ENCODE measurements at places on chromosomes 3 and 15.

GRCh38 chr15:79166311-79166955 lies 75.9 kb upstream of the RASGRF1 start:
- DNase-seq = no peak

GRCh38 chr15:48325400-48325799 lies 5.8 kb upstream of the DUT start:
- no peak for DNase-seq

DNA sequence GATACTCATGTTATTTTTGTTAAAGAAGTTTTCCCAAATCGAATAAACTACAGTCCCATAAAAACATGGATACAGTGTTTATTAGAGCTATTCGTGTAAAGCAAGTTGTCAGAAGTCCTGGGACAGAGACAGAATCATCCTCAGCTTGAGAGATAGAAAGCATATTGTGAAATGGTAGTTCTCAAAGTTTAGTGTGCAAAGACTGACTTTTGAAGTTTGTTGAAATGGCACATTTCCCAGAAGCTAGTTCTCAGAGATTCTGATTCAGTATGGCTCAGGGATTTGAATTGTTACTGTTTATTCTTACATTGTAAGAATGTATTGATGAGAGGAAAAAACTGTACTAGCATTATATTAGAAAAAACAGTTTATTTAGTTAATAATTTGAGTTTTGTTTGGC lies 22.1 kb downstream of the GABRR3 start:
- DNase-seq = no peak

DNA sequence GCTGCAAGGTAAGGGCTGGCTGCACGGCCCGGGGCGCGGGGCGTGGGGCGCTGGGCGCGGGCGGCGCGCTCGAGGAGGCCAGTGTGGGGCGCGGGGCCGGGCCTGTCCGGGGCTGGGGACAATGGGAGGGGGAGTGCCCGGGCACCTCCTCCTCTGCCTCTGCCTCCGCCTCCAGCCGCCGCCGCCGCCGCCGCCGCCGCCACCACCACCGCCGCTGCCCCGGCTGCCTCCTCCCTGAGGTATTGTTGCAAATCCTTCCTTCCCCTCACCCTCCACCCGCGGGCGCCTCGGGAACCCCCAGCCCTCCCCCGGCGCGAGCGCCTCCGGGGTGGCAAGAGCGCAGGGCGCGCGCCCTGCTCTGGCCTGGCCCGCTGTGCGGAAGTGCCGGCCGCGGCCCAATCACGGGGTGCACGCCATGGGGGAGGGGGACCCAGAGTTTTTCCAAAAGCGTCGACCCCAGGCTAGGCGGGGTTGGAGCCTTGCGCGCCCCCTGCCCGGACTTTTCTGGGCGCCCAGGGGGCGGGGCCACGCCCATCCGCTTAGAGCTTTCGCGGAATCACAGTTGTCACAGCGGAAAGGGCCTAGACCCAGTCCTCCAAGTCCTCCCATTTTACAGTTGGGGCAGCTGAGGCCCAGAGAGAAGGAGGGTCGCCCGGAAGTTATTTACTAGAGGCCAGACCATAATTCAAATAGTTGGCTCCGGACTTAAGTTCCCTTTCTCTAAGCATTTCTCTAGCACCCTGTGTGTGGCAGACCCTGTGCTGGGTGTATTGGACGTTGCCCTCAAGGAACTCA lies at the start of gene LPP:
Gene LPP (plus strand): TSS at position 144 of the 795 bp plus-strand sequence. CDS start 251,964 bp downstream, outside the sequence.
- peak; percentile 90 for DNase-seq

DNA sequence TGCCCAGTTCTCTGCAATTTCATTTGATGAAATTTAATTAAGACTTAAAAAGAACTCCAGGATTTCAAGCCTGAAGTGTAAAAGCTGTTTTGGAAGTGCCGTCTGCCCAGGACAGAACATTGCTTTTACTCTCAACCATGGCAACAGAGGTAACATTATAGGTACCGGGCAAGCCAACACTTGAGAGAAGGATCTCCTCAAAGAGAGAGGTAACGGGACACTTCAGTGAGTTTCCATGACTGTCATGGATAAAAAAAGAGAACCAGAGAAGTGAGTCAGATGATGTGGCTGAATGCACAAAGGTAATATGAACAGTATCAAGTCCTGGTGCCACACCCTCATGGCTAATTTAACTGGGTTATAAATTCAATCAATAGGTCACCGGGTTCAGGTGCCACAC lies 130.2 kb upstream of the LMOD3 start:
- no peak for DNase-seq

DNA sequence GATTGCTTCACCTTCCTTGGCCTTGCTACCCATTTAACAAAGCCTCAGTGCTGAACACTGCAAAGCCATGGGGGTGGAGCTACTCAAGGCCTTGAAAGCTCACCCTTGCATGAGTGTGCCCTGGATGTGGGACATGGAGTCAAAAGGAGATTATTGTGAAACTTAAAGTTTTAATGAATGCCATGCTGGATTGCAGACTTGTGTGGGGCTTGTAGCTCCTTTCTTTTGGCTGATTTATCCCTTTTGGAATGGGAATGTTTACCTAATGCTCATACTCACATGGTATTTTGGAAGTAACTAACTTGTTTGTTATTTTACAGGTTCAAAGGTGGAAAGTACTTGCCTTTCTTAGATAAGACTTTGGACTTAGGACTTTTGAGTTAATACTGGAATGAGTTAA lies 538.5 kb upstream of the NECTIN3 start:
- no peak for DNase-seq

GRCh38 chr3:54713455-54713854 lies 214.4 kb downstream of the LRTM1 start:
- DNase-seq = no peak

- no peak for DNase-seq
Measured at GRCh38 chr15:66722757-66723540, 20.9 kb downstream of the SMAD6 start.

DNA sequence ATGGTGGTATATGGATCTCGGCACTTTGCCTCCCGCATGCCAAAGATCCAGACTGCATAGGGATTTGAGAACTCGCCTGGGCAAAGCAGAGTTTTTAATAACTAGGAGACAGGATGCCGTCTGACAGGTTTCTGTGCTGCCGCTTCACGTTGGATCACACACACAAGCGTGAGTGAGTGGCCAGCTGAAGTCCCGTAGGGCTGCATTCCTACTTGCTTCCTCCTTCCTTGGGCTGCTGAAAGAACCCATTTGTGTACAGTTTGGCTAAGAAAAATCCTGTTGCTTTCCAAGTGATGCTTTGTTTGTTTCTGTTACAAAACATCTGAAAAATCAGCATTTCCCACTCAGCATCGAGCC lies 604.3 kb upstream of the CFAP20DC start:
- peak; percentile 78 for DNase-seq

- no peak for DNase-seq
Measured at GRCh38 chr3:149221783-149222517, at the start of gene CP. Gene CP, minus strand, starts transcription at chr3:149221829. Its CDS starts 37 bp downstream, at chr3:149221792.

DNA sequence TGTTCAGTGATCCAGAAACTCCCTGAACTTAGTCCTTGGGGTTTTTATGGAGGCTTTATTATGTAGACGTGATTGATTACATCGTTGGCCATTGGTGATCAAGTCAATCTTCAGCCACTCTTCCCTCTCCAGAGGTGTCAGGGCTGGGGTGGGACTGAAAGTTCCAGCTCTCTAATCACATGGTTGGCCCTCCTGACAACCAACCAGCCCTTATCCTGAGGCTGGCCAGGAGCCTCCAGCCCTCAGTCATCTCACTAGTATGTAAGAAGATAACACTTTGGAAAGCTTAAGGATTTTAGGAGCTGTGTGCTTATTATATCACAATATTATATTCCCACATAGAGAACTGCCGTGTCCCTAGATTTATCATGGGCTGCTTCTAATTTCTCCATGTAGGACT lies 142.3 kb downstream of the VPS8 start:
- DNase-seq = no peak

DNA sequence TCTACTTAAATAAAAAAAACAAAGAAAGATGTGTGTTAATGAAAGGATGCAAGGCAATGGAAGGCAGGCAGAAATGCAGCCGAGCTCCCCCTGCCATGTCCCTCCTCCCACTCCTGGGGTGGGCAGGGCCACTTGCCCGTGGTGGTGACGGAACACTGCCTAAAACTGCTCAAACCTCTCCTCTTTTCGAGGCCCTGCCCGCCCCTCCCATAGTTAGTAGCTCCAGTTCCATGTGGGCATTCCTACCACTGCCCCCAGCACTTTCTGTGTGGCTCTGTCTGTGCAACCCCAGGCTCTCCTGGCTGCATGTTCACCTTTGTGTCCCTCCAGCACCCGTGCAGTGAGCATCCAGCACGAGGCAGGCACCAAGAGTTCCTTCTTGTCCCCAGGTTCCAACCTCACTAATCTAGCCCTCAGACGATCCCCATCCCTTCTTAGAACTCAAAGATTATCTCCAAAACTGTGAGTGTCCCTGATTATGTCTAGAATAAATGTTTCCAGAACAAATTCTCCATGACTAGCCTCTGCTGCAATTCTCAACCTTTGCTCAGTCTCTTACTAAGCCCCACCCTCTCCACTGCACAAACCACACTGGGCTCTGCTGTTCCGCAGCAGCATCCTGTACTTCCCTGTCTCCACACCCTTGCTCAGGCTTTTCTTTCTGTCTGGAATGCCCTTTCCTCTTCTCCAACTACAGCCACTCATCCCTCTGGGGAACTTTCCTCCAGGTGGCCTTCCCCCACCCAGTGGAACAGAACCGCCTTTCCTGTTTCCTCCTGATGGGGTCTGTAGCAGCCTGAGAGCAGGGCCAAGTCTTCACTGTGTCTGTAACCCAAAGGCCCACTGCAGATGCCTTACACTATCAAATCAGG lies 32.6 kb upstream of the SPTBN5 start:
- no peak for DNase-seq

DNA sequence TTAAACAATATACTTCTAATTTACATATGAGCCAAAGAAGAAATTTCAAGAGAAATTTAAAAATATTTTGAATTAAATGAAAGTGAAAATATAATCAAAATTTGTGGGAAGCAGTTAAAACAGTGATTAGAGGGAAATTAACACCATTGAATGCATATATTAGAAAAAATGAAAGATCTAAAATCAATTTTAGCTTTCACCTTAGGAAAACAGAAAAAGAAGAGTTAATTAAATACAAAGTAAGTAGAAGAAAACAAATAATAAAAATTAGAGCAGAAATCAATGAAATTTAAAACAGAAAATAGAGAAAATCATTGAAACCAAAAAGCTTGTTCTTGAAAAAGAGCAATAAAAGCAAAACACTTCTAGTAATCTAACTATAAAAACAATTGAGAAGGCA lies 38.6 kb upstream of the AP3B2 start:
- no peak for DNase-seq

- DNase-seq = no peak
Measured at GRCh38 chr3:61136191-61136590, 115.1 kb downstream of the FHIT start.

DNA sequence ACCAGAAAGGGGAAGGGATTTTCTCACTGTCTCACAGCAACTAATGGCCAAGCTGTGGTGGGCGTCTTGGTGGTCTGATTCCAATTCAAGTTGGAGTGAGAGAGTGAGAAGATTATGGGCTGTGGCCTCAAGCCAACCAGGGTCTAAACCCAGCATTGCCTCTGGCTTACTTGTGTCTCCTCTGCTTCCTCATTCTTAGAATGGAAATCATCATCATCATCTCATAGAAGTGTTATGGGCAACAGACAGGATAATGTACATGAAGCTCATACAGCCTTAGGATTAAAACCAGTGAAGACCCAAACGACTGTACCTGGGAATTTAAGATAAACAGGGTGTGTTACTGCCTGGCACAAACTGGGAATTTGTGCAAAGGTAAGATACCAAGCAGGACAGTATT lies 29.1 kb upstream of the IREB2 start:
- DNase-seq = no peak

GRCh38 chr15:74373731-74374647 lies 6.5 kb upstream of the CYP11A1 start:
- peak; percentile 95 for DNase-seq

DNA sequence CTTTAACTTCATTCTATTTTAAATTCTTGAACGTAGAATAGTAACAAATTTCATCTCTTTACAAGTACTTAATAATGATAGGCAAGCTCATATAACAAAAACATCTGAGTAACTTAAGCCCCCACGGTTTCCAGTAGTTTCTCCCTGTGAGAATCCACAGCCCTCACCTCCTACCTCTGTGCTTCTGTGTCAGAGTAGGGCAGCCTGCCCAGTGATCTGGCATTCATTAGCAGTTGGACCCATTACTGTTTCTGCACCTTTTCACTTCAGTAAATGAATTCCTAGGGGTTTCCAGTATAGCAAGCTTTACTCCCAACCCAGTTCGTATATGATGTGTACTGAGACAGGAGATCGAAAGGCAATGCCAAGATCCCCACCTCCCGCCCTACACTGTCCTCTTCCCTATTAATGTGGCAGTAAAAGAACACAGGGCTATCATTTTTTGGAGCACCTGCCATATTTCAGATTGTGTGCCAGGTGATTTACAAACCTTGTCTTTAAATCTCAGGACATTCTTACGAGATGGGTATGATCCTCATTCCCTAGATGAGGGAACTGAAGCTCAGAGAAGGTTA lies 40.8 kb downstream of the EIF2AK4 start:
- DNase-seq = no peak

DNA sequence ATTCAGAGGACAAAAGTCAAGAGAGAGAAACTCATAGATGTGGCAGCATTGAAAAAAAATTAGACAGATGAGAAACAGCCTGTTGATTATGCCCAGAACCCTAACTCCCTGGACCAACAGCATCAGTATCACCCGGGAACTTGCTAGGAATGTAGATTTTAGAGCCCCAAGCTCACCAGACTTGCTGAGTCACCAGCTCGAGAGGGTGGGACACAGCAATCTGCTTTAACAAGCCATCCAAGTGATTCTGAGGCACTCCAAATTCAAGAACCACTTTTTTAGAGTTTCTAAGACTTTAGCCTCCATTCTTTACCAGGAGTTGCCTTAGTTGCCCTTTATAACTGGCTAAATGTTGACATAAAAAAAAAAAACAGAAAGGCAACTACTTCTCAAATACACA lies 70.9 kb downstream of the CGGBP1 start:
- DNase-seq = no peak

GRCh38 chr3:141457624-141458236 lies 29.1 kb upstream of the RASA2 start:
- no peak for DNase-seq

GRCh38 chr3:108123326-108123725 lies 32.5 kb upstream of the CD47 start:
- DNase-seq = no peak

GRCh38 chr15:60840306-60840702 lies 361.4 kb upstream of the ICE2 start:
- DNase-seq = no peak

- DNase-seq = peak; percentile 62
Measured at GRCh38 chr3:126556637-126557414, 1.9 kb downstream of the C3orf22 start.

GRCh38 chr3:37595784-37596180 lies 265.9 kb upstream of the CTDSPL start:
- no peak for DNase-seq

All from suprapubic skin (tissue), 4 donors.